ENCODE measurements at places on chromosomes 6 and 20.
A peak's percentile ranks its signal among the peaks of the same experiment; 100 is the strongest.

DNA sequence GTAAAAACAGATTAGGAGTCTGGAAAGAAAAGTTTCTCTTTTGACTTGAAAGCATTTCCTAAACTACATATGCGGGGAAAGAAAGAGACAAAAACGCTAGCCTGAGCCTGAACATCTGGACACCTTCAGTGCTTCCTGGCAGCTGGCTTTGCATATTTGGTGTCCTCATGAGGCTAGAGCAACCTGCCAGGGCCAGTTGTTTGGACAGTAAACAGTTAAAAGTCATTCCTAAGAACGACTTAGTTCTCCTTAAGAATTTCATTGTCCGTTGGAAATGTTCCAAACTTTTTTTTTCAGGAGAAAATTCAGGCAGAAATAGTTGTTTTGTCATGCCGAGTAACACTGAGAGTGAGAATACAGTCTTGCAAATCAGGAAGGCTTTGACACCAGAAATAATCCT is 199.8 kb downstream of the SMOC2 start:
- DNase-seq, result no peak

DNA sequence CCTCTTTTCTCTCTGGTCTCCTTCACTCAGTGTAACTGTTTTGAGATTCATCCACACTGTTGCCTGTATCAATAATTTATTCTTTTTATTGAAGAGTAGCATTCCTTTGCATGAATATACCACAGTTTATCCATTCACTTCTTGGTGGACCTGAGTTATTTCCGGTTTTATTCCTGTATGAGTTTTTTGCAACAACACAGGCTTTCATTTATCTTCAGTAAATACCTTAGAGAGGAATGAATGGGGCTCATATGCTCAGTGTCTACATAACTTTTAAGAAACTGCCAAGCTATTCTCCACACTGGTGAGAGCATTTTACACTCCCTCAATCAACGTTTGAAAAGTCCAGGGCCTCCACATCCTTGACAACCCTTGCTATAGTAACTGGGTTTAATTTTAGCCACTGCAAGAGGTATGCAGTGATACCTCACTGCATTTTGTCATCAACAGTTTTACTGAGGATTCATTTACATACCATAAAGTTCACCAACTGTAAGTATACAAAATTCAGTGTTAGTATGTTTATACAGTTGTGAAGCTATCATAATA is 154.6 kb downstream of the PDE10A start:
- DNase-seq, result no peak

- no peak for DNase-seq
Measured at GRCh38 chr6:99333068-99333467, 16.4 kb downstream of the FAXC start.

DNA sequence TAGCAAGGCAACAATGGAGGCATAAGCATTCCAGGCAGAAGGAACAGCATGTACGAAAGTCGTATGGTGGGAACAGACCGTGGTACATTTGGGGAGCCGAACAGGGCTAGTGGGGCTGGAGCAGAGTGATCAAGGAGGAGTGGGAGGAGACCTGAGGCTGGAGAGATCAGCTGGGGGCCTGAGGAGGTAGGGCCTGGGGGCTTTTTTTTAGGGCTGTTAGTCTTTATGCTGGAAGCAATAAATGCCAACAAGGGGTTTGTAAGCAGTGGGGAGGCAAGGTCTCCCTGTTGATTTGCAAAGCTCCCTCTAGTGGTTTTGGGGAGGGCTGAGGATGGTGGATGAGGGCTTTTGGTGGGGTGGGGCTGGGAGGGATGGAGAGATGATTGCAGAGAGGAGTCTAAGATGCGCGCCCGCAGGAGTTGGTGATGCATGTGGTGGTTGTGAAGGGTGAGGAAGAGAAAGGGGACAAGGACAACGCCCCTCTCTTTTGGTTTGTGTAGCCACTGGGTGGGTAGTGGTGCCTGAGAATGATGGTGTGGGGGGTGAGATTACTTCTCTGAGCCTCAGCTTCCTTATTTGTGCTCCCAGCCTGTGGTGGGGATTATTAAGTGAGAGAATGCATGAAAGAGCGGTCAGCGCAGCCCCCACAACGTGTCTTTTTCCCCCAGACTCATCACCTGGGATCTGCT is 74.1 kb upstream of the TOX2 start:
- no peak for DNase-seq

GRCh38 chr6:110784610-110784979 is 30.7 kb downstream of the CDK19 start:
- DNase-seq, result no peak

DNA sequence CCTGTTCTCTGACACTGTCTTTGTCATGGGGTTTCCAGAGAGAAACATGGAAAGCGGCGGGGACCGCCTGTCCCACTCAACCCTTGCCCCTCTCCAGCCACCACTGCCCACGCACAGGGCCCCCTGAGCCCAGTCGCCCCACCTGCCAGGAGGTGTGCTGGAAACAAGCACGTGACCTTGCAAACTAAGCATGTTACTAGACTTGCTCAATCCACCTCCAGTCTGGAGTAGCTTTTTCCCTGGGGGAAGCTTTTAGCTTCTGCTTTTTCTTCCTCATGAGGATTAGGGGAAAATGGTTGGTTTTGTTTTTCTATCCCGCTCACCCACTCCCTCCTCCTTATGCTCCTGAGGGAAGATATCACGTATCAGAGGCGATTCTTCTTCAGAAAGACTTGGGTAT is 105.7 kb downstream of the PLEKHG1 start:
- DNase-seq, result no peak

DNA sequence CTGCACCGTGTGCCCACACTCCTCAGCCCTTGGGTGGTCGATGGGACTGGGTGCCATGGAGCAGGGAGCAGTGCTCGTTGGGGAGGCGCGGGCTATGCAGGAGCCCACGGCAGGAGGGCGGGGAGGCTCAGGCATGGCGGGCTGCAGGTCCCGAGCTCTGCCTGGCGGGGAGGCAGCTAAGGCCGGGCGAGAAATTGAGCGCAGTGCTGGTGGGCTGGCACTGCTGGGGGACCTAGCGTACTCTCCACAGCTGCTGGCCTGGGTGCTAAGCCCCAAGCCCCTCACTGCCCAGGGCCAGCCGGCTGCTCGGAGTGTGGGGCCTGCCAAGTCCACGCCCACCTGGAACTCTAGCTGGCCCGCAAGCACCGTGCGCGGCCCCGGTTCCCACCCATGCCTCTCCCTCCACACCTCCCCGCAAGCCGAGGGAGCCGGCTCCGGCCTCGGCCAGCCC is 55.9 kb upstream of the ECI2 start:
- DNase-seq, result no peak

DNA sequence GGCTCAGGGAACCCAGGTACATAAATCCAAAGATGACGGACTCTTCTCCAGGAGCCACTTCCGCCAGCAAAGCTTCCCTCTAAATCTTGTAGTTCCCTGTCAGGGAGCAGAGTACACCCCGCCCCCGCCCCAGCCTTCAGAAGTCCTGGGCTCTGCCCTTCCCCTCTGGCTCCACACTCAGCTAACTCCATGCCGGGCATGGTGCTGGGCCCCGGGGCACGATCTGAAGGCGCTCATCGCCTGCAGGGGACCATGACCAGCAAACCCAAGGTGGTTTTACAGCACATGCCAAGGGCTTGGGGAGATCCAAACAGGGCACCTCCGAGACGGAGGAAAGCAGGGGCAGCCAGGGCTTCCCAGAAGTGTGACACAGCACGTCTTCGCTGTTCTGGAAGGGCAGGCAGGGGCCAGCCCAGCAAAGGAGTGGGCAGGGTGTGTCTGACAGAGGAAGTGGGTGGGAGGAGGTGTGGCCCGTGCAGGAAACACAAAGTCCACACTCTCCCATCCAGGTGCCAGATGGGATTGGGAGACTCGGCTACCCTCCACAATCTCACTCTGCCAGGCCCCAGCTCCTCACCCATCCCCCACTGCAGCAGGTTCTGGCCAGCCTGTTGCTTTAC is 41.6 kb upstream of the SLC22A2 start:
- no peak for DNase-seq

- no peak for DNase-seq
Measured at GRCh38 chr6:1212919-1213318, 99.0 kb upstream of the FOXQ1 start.

GRCh38 chr20:11853359-11853758 is 64.3 kb upstream of the BTBD3 start:
- DNase-seq, result no peak

DNA sequence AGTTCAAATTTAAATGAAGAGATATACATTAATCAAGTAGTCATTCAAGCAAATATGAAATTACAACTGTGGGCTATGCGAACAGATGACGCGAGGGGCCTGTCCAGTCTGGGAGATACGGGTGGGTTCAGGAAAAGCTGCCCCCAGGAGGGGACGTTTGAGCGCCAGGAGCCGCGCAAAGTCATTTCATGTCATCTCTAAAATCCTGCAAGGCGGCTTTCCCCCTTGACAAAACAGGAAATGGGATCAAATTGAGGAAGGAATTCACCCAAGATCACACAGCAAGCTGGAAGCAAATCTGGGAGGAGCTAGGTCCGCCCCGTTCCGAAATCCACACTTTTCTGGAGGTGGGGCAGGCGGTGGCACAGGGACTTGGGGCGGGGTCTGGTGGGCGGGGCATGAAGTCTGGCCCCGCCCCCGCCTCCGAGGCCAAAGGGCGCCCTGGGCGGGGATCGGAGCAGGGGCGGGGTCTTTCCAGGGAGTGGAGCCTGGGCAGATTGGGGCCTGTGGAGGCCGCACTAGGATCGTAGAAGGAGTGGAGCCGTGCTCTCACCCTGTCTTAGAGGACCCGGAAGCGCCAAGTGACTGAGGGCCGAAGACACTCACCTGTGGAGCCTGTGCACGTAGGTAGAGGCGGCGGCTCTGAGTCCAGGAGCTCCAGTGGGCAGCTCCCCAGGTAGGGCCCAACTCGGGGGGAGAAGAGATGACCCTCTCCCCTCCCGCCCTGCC is at the start of gene LPIN3:
TSS of gene LPIN3 (plus strand) at position 495 of the 729 bp plus-strand sequence. CDS start 4,983 bp downstream, outside the sequence.
- DNase-seq, result peak; percentile 12

GRCh38 chr6:3022765-3023662 is 23.3 kb downstream of the NQO2 start:
- DNase-seq, result no peak

- no peak for DNase-seq
Measured at GRCh38 chr6:22071270-22072041, 225.4 kb downstream of the PRL start.

DNA sequence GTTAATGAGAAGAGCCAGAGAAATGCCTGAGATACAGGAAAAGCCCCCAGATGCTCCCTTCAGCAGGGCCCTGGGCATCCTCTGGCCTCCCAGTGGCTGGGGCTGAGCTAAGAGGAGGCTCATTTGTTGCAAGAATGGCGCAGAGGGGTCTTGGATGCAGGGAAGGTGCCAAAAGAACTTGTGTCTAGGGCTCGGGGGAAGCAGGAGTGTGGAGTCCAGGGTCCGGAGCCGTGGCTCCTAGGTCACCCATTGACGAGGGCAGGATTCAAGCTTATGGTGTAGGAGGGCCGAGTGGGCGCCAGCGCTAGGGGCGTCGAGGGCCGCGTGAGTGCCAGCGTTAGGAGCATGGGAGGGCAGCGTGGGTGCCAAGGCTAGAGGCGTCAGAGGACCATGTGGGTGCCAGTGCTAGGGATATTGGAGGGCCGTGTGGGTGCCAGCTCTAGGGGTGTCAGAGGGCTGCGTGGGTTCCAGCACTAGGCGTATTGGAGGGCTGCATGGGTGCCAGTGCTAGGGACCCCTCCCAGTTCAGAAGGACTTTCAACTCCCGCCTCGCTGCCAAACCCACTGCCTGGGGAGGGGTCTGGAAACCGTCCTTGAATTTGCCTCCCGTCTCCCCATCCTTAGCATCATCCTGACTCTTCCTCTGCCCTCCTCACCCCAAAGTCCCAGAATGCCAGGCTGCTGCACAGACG is 250.5 kb upstream of the AFDN start:
- DNase-seq, result no peak

GRCh38 chr6:128111096-128111495 is 210.2 kb upstream of the THEMIS start:
- DNase-seq, result no peak

- DNase-seq, result no peak
Measured at GRCh38 chr20:25084626-25085187, 2.8 kb upstream of the VSX1 start.

GRCh38 chr20:34875642-34876405 is 588 bp upstream of the ACSS2 start:
- DNase-seq, result no peak

DNA sequence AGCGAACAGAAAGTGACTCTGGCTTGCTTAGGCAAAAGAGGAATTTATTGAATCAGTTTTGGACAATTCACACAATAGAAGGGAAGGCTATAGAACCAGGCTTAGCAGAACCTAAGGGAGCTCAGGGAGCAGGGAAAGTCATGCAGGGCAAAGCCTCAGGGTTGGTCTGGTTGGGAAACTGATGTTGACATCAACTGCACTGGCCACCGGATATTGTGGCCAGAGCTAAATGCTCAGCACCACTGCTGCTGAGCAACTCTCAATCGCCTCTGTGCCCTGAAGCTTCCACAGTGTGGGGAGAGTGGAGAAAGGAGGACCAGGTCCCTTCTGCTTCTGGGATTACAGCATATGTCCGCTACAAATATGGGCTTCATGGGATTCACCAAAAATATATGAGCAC is 93.3 kb upstream of the GCM1 start:
- DNase-seq, result no peak

DNA sequence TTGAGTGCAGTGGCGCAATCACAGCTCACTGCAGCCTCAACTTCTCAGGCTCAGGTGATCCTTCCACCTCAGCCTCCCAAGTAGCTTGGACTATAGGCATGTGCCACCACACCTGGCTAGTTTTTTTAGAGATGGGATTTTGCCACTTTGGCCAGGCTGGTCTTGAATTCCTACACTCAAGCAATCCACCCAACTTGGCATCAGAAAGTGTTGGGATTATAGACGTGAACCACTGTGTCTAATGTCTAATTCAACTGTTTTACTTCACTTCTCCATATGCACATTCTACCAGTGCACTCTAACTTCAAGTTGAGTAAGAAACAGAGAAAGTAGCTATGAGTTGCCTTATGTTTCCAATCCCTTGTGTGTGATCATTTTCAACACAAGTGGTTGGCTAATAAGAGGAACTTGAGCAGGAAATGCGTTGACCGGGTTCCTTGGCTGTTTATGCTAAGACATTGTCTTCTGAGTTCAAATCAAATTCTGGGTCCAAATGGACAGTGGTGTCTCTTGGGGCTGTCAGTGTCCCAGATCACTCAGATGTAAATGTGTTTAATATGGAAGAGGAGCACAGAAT is 23.9 kb downstream of the ZNF337 start:
- no peak for DNase-seq

- DNase-seq, result no peak
Measured at GRCh38 chr6:140101818-140102217, 727.4 kb upstream of the CITED2 start.

DNA sequence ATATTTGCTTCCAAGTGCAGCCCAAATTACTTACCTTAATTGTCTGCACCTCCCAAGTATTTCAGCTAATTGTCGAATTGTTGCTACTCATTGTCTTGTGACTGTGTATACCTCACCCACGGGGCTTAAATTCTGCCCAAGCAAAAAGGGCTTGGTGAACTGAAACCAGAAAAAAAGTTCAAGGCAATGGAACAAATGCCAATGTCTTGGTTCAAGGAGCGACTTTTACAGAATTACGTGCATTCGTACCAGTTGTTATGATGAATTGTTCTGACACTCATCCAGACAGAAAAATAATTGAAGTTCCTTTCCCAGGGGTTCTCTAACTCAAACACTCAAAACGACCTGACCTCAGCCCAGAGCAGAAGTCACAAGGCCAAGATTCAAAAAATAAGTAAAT is 13.9 kb upstream of the PXDC1 start:
- DNase-seq, result no peak

- DNase-seq, result no peak
Measured at GRCh38 chr6:9308284-9308683, 872.9 kb upstream of the SLC35B3 start.

GRCh38 chr6:168238159-168238909 is 81.2 kb downstream of the DACT2 start:
- no peak for DNase-seq

GRCh38 chr6:102517506-102517905 is 1124.0 kb downstream of the GRIK2 start:
- no peak for DNase-seq

GRCh38 chr6:83609248-83609647 is 96.9 kb downstream of the PRSS35 start:
- no peak for DNase-seq

Data from stimulated activated CD4-positive, alpha-beta T cell treated with anti-CD3 and anti-CD28 coated beads, Interleukin-12 subunit alpha, Interleukin-12 subunit beta, amount 100 ng/mL, for 24 hours (primary cell).